ENCODE measurements at places on chromosomes 7 and 10.
A peak's percentile ranks its signal among the peaks of the same experiment; 100 is the strongest.

DNA sequence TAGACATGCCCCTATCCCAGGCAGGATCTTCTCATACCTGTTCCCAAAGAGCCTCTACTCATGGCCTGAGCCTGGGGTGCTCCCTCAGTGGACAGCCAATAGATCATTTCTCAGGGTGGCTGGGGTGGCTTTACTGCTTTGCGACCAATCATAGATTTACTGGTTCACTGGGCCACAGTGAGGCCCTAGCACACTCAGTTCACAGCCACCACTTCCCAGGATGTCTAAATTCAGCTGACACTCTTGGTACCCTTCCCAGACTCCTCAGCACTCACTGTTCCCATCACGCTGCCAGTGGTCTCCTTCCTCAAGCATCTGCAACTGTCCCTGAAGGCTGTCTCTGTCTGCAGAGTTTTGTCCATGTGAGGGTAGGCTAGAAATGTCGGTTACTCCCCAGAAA lies 50.6 kb downstream of the ARHGAP22 start:
- DNase-seq = no peak

DNA sequence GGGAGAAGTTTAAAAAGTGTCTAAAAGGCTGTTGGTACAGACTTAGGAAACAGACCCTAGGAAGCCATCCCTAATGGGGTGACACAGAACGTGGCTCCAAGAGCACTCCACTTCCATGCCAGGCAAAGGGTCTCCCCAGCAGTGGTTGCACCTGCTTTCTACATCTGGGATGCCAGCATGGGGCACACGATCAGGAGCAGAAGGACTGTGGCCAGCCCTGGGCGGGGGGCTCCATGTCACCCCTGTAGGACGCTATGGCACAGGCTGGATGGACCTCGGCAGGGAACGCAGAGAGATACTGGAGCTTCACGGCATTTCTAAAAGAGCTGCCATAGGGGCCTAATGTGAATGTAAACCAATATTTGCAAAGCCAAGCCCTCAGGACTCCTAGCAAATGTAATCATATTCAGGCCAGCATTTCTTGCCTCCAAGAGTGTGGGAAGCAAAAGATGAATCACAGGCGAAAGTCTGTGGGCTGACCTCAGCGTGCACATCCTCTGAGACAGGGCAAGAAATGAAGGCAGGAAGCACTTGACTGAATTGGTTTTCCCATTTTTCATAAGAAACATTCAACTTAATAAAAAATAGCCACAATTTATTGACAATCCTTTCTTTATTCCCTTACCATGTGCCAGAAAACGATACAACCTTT lies 93.9 kb downstream of the ATXN7L1 start:
- no peak for DNase-seq

GRCh38 chr10:48205918-48206317 lies 68.6 kb downstream of the FRMPD2 start:
- no peak for DNase-seq

- no peak for DNase-seq
These were observed 92.4 kb downstream of the CXCL12 start for GRCh38 chr10:44292390-44293002.

DNA sequence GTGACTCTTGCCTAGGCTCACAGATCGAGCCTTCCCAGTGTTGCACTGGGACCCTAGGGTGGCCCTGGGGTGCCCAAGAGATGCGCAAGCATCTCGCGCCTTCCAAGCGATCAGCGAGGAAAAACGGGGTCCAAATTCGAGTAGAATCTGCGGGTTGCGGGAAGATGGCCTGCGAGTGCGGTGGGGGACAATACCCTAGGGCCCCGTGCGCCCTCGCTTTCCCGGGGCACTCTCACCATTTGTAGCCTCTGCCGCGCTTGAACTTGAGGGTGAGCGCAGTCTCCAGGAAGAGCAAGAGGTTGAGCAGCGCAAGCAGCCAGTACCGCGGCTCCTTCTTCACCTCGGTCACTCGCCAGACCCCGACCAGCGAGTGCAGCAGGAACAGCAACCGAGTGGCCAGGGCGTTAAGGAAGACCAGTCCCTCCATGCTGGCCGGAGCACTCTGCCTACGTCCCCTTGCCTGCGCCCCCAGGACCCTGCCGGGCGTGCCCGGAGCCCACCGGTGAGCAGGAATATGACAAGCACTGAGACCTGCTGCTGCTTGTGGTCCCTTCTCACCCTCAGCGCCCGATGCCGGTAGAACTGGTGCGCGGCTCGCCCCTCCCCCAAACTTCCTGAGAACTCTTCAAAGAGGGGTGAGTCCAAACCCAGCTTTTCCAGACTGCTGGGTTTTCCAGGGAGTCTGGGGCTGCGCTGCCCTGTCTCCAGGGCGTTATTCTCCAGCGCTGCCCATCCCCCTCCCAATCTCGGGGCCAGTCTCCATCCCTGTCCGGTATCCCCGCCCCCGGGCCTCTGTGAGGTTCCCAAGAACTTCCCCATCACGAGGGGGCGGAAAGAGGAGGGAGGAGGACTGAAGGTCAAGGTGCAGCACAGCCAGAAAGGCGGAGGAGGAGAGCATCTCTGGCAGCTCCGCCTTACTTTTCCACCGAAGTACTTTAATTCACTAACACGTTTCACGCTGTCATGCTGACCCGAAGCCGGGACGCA lies at the start of gene TMEM26:
Gene TMEM26, minus strand, starts transcription at position 727 of the 987 bp plus-strand sequence. Its CDS starts 300 bp downstream, at position 427.
- DNase-seq = no peak

- no peak for DNase-seq
These were observed 102.7 kb downstream of the FAM53B start for GRCh38 chr10:124641282-124642087.

GRCh38 chr7:82036146-82036886 lies 266.5 kb upstream of the HGF start:
- DNase-seq = no peak

GRCh38 chr10:106942035-106942662 lies 222.4 kb downstream of the SORCS1 start:
- DNase-seq = no peak

GRCh38 chr7:27933671-27934565 lies 194.0 kb downstream of the TAX1BP1 start:
- no peak for DNase-seq

GRCh38 chr10:132173185-132173584 lies 13.6 kb upstream of the DPYSL4 start:
- no peak for DNase-seq

DNA sequence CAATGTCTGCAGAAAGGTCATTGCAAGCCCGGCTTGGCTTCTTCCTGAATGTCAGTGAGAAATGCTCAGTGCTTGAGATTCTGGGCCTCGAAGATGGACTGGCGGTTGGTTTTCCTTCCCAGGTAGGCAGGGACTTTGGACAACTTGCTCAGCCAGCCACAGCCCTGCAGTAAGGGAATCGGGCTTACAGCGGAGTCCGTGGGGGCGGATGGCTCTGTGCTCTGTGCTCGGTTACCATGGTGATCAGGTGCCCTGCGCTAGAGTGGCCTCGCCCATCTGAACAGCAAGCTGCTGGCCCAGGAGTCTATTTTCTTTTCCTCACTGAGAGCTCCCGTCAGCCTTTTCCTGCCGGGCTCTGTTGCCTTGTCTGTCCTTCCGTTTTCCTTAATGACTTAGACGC lies 77.8 kb upstream of the SH2B2 start:
- no peak for DNase-seq

GRCh38 chr7:13179011-13179582 lies 491.7 kb downstream of the ARL4A start:
- no peak for DNase-seq

GRCh38 chr7:57424515-57425238 lies 25.3 kb upstream of the ZNF716 start:
- no peak for DNase-seq

DNA sequence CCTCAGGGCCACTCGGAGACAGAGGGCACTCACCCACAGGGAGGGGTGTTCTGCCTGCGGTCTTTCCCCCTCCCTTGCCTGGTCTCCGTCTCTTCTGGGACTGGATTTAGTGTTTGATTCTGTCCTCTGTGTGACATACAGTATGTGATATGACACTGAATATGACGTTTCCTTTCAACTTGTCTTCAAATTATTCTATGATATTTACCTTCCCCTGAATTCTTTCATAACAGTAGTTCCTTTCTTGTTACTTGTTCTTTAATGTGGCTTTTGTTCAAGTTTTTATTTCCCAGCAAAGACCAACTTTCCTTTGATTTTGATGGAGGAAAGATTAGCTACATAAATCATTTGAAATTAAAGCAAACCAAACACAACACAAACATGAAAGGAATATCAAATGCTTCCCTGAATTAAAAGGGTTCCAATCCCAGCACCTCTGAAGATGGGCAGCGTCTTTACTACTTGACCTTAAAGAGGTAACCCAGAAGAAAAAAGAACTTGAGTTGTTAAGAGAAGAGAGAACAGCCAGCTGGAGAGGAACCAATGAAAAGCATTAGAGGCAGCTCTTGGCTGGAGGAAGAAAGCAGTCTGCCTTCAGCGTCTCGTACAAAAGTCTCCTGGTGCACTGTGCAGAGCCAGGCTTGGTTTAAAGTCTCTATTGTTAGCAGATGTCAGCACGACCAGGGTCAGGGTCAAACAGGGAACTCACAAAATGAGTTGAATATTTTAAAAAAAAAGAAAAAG lies 18.3 kb upstream of the RHEB start:
- no peak for DNase-seq

DNA sequence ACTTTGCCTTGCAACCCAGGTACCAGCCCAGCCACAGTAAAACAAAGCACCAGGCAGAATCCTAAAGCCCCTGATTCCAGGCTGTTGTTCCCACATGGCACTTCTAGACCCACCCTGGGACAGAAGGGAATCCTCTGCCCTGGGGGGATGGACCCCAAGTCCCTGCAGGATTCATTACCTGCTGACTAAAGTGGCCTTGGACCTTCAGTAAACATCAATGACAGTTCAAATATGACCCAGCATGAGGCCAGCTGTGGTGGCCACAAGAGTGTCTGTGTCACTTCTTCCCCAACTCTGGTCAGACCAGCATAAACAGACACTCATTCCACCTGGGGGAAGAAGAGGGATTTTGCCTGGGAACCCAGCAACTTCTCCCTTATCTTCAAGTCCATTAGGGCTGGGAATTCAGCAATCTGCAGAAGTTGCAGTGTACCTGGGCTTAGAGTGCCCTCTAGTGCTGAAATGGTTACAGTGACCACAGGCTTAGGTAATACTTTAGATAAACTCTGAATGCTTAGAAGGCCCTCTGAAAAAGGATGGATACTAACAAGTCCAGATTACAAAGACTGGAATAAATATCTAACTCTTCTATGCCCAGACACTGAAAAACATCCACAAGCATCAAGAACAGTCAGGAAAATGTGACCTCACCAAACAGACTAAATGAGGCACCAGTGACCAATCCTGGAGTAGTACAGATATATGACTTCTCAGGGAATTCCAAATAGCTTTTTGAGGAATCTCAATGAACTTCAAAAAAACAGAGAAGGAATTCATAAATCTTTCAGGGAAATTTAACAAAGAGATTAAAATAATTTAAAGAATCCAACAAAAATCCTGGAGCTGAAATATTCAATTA lies 108.5 kb upstream of the TMEM168 start:
- DNase-seq = peak; percentile 9

DNA sequence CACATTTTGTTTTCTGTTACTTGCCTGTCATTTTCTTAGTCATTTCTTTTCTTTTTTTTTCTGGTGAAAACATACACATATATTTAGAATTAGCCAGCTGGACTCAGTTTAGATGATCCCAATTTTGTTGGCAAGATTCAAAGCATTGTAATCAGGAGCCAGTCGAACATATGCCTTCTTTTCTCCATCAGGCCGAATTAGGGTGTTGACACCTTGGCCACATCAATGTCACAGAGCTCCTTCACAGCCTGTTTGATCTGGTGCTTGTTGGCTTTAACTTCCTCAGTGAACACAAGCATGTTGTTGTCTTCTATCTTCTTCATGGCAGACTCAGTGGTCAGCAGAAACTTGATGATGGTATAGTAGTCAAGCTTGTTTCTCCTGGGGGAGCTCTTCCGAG lies 32.6 kb downstream of the PHF14 start:
- no peak for DNase-seq

- no peak for DNase-seq
These were observed 20.0 kb downstream of the ZNF438 start for GRCh38 chr10:31011665-31012022.

DNA sequence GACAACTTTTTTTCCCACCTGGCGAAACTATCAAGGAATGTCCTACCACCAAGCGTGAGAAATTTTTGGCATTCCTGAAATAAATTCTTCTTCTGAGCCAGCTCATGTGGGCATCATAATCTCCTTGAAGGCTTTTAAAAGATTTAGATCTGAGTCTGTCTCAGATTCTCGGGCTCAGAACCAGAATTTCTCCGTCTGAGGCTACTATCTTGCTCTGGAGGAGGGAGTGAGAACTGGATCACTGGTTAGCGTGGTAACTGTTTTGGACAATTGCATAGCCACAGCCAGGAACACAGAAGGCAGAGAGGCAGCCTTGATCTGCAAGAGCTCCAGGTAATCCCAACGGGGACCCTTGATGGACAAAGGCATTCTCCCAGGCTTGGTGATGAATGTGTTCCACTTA lies 1.0 kb upstream of the PLAC9 start:
- no peak for DNase-seq

DNA sequence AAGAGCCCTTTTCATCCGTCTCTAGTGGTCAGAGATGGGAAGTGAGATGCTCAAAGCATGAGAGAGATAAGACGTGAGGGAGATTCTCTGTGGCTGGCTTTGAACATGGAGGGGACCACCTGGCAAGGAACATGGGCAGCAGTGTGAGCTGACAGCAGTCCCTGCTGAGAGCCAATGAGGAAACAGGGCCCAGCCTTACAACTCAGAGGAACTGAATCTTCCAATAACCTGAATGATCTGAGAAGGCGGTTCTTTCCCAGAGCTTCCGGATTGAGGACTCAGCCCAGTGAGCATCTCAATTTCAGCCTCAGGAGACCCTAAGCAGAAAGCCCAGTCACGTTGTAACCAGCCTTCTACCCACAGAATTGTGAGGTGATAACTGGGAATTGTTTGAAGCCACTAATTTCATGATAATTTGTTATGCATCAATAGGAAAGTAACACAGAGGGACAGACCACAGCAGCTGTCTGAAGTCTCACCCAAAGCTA lies 33.9 kb upstream of the IKZF1 start:
- DNase-seq = no peak

- no peak for DNase-seq
These were observed 82.9 kb downstream of the CFTR start for GRCh38 chr7:117562759-117563158.

DNA sequence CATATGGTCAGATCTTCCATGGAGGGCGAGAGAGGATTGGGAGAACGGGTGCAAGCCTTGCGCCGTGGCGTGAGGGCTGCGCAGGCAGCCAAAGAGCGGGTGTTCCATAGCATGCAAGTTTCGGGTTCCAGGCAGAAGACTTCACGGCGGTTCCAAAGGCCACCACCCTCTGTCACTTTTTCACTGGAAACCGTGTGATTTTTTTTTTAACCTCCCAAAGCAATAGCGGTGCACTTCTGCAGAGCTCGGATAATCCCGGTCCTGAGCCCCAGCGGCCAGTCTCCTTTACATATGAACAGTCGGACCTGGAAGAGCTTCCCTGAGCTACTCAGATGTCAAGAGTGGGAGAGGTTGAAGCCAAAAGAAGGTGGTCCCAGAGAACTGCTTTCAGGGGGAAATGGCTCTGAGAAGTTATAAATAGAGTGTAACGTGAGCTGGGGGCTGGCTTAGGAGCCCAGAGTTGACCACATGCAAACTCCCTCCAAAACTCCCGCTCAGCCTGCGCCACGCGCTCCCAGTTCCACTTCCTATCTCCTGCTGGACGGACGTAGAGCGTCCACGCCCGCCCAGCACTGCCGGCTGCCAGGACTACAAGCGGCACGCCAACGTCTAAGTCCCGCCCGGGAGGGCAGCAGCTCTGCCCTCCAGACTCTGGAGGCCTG lies at the start of gene MEOX2:
Gene MEOX2, minus strand, starts transcription at position 389 of the 662 bp plus-strand sequence. Its CDS starts 281 bp downstream, at position 108.
- DNase-seq = no peak

Measured in stimulated activated CD4-positive, alpha-beta T cell treated with anti-CD3 and anti-CD28 coated beads, TNF-alpha, amount 100 ng/mL, for 24 hours (primary cell).